ENCODE measurements at places on chromosomes 3 and 15. TPM values are rescaled to one million over a fixed set of nuclear protein-coding genes. Genes with fewer than 3 reads are reported as not detected.

The CYP1A1 gene
- 7.0 TPM for total RNA-seq

- H3K4me3 ChIP-seq: no peak overlapping the region
- no peak for DNase-seq
- H3K4me1 ChIP-seq: no peaks in the 10 kb centered on the region
- no peaks in the 10 kb centered on the region for H3K36me3 ChIP-seq
- peaks cover 2% of the 10 kb centered on the region for H3K27me3 ChIP-seq
Measured at GRCh38 chr3:73179601-73180000, 118.1 kb downstream of the EBLN2 start.

- no peak for DNase-seq
- H3K27ac ChIP-seq: no peak overlapping the region
- peaks cover 19% of the 10 kb centered on the region for H3K4me1 ChIP-seq
- no peak overlapping the region for H3K4me3 ChIP-seq
Measured at GRCh38 chr15:89823836-89824606, 9.4 kb upstream of the ANPEP start.

GRCh38 chr3:30649572-30650318 lies 43.3 kb downstream of the TGFBR2 start:
- no peak for DNase-seq
- no peak overlapping the region for H3K4me3 ChIP-seq
- H3K4me1 ChIP-seq: peaks cover 41% of the 10 kb centered on the region
- H3K27ac ChIP-seq: peak overlapping the region; percentile 61

The SH2D7 gene
- not detected for total RNA-seq

GRCh38 chr3:43998370-43998835 lies 243.3 kb upstream of the TOPAZ1 start:
- H3K27ac ChIP-seq: no peak overlapping the region
- DNase-seq: peak; percentile 31
- peaks cover 32% of the 10 kb centered on the region for H3K4me1 ChIP-seq

DNA sequence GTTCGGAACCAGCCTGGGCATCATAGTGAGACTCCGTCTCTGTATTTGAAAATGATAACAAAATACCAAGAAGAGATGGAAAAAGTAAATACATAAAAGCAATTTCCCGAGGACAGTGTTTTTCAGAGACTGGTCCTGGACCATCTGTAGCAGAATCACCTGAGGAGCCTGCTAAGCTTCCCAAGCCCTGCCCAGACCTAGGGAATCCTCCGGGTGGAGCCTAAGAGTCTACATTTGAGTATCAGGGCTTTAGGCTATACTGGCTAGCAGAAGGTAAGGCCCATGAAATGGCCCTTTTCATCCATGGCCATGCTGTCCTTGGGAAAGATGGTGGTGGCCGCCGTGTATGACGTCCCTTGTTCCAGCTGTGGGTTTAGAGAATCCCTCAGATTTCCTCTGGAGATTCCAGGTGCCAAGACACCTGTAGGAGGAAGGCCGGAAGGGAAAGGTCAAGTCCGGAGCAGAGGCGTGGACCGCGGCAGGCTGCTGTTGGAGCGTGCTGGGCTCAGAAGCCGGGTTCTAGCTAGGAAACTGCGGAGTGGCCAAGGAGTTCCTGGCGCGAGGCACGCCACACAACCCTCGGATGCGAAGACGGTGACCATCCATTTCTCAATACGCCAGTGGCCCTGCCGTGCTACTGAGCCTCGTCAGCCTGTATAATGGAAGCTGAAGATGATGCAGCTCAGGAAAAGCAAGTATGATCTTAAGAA lies 50.9 kb downstream of the TMEM44 start:
- H3K4me1 ChIP-seq: peaks cover 11% of the 10 kb centered on the region
- H3K4me3 ChIP-seq: peak overlapping the region; percentile 65
- peaks cover 9% of the 10 kb centered on the region for H3K27me3 ChIP-seq
- no peak for DNase-seq
- peaks cover 12% of the 10 kb centered on the region for H3K36me3 ChIP-seq
- H3K27ac ChIP-seq: no peak overlapping the region

DNA sequence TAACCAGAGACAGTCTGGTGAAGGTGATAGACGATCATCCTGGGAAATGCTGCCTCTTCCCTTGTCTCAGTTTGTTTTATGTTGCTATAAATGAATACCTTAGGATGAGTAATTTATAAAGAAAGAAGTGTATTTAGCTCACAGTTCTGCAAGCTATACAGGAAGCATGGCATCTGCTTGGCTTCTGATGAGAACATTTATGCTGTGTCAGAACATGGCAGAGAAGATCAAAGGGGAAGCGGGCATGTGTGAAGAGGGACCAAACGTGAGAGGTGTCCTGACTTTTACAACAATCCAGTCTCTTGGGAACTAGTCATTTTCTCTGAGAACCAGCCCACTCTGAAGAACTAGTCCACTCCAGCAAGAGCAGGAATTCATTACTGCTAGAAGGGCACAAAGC lies 9.6 kb downstream of the CMC1 start:
- H3K4me1 ChIP-seq: peaks cover 5% of the 10 kb centered on the region
- H3K27me3 ChIP-seq: no peaks in the 10 kb centered on the region

GRCh38 chr3:38039899-38040261 lies 872 bp downstream of the DLEC1 start:
- H3K36me3 ChIP-seq: peaks cover 4% of the 10 kb centered on the region
- peak overlapping the region; percentile 55 for H3K27ac ChIP-seq

DNA sequence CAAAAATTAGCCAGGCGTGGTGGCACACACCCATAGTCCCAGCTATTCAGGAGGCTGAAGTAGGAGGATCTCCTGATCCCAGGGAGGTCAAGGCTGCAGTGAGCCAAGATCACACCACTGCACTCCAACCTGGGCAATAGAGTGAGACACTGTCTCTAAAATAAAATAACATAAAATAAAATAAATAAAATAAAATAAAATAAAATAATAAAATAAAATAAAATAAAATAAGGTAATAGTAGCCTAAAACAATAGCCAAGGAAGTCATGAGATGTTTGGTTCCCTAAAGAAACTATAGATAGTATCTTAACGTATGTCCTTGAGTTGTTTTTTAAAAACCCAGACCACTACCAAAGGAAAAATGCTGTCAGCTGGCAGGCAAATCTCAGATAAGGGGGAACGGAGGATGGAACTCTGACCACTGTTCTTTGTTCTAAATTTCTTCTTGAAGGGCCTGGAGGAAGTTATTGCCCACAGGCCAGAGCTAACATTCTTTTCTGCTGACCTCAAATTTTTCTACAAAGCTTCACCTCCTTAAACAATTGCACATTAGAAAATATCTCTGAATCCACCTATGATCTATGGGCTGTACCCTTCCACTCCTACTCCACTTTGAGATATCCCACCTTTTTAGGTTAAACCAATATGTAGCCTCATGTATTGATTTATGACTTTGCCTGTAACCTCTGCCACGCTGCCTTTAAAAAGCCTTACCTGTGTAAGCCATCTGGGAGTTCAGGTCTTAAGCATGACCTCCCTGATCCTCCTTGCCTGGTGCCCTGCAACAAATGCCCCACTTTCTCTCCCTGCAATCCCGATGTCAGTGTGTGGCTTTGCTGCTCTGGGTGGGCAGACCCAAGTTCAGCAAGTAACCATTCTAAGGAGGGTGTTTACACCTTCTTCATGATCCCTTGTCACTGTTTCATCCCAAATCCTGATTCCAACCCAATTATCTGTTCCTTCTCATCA lies 126.2 kb upstream of the BHLHE40 start:
- peaks cover 3% of the 10 kb centered on the region for H3K27me3 ChIP-seq
- DNase-seq: no peak
- peak overlapping the region; percentile 74 for H3K27ac ChIP-seq
- H3K4me1 ChIP-seq: peaks cover 16% of the 10 kb centered on the region
- no peaks in the 10 kb centered on the region for H3K36me3 ChIP-seq

- peaks cover 10% of the 10 kb centered on the region for H3K4me1 ChIP-seq
- H3K27me3 ChIP-seq: no peaks in the 10 kb centered on the region
- H3K36me3 ChIP-seq: no peaks in the 10 kb centered on the region
- no peak for DNase-seq
- H3K4me3 ChIP-seq: no peak overlapping the region
Measured at GRCh38 chr3:184045995-184046394, 6.9 kb upstream of the HTR3C start.

GRCh38 chr3:98765721-98766120 lies 2.6 kb downstream of the ST3GAL6 start:
- no peak for DNase-seq
- H3K27ac ChIP-seq: peak overlapping the region; percentile 80
- no peaks in the 10 kb centered on the region for H3K27me3 ChIP-seq
- peaks cover 40% of the 10 kb centered on the region for H3K4me1 ChIP-seq

GRCh38 chr3:24023197-24023596 lies 78.1 kb downstream of the NR1D2 start:
- H3K4me3 ChIP-seq: no peak overlapping the region
- no peak overlapping the region for H3K27ac ChIP-seq
- no peaks in the 10 kb centered on the region for H3K4me1 ChIP-seq
- no peaks in the 10 kb centered on the region for H3K27me3 ChIP-seq

DNA sequence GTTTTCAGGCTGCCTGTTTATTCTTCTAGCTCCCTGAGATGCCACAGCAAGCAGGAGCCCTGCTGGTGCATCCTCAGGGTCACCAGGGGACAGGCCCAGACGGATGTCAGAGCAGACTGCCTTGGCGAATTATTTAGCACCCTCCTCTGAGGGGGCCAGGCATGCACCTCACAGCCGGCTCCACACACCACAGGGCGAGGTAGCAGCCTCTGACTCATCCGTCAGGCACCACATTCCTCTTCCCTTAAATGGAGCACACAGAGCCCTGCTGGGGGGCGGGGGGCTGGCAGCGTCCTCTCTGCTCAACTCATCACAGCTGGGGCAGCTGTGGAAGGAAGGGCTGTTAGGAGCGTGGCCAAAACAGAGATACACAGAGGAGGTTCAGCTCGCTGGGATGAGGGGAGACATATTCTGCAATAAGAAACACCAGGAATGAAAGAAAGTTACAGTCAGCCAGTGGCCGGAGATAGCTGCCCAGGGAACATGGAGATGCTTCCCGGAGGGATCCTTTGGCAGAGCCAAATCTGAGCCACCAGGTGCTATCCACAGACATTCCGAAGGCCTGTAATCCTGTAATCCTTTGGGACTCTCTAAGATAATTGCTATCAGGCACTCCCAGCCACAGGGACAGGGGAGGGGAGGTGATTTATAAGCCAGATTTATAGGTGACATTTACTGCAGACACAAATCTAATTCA lies 13.9 kb upstream of the PRICKLE2 start:
- H3K4me3 ChIP-seq: no peak overlapping the region
- no peak for DNase-seq
- no peak overlapping the region for H3K27ac ChIP-seq
- H3K27me3 ChIP-seq: peaks cover 9% of the 10 kb centered on the region

GRCh38 chr3:73018790-73019441 lies 22.3 kb downstream of the PPP4R2 start:
- H3K4me1 ChIP-seq: peaks cover 4% of the 10 kb centered on the region
- no peak overlapping the region for H3K27ac ChIP-seq
- no peaks in the 10 kb centered on the region for H3K27me3 ChIP-seq
- no peaks in the 10 kb centered on the region for H3K36me3 ChIP-seq
- H3K4me3 ChIP-seq: no peak overlapping the region
- no peak for DNase-seq

DNA sequence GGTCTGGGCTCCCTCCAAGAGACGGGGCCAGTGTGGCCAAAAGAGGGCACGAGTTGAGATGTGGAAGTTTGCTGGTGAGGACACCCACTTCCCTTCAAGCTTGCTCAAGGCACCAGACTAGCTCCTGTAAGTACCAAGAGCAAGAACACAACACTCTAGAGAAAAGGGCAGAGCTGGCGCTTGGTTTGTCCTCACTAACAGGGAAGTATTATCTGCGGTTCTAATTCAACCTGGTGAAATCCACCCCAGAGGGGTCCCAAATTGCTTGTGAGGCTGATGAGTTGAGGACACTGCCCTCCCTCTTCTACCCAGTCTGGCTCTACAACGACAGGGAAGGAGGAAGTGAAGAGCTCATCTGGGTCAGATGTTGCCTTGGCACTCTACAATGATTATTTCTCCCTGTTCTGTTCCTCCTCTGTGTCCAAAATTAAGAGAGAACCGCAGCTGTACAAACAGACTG lies 16.9 kb upstream of the FSIP1 start:
- peaks cover 5% of the 10 kb centered on the region for H3K4me1 ChIP-seq
- no peak for DNase-seq
- no peak overlapping the region for H3K4me3 ChIP-seq

- no peak overlapping the region for H3K4me3 ChIP-seq
- H3K27ac ChIP-seq: no peak overlapping the region
- H3K27me3 ChIP-seq: peaks cover 12% of the 10 kb centered on the region
- no peak for DNase-seq
- peaks cover 6% of the 10 kb centered on the region for H3K36me3 ChIP-seq
Measured at GRCh38 chr3:126537730-126538281, 13.9 kb downstream of the CHST13 start.

The KBTBD13 gene
- not detected for total RNA-seq

- no peaks in the 10 kb centered on the region for H3K4me1 ChIP-seq
- H3K27ac ChIP-seq: no peak overlapping the region
- DNase-seq: no peak
- H3K27me3 ChIP-seq: no peaks in the 10 kb centered on the region
- H3K4me3 ChIP-seq: no peak overlapping the region
- H3K36me3 ChIP-seq: no peaks in the 10 kb centered on the region
Measured at GRCh38 chr3:53939086-53939582, 47.5 kb upstream of the SELENOK start.

GRCh38 chr3:70085613-70086012 lies 86.1 kb downstream of the SAMMSON start:
- H3K27me3 ChIP-seq: no peaks in the 10 kb centered on the region
- H3K4me3 ChIP-seq: no peak overlapping the region
- no peak overlapping the region for H3K27ac ChIP-seq
- peaks cover 3% of the 10 kb centered on the region for H3K4me1 ChIP-seq

The ATP13A5 gene
- 0.23 TPM for total RNA-seq

GRCh38 chr15:34158355-34158754 lies 51.5 kb downstream of the KATNBL1 start:
- H3K36me3 ChIP-seq: peaks cover 83% of the 10 kb centered on the region
- peaks cover 5% of the 10 kb centered on the region for H3K27me3 ChIP-seq
- no peaks in the 10 kb centered on the region for H3K4me1 ChIP-seq
- H3K4me3 ChIP-seq: no peak overlapping the region

DNA sequence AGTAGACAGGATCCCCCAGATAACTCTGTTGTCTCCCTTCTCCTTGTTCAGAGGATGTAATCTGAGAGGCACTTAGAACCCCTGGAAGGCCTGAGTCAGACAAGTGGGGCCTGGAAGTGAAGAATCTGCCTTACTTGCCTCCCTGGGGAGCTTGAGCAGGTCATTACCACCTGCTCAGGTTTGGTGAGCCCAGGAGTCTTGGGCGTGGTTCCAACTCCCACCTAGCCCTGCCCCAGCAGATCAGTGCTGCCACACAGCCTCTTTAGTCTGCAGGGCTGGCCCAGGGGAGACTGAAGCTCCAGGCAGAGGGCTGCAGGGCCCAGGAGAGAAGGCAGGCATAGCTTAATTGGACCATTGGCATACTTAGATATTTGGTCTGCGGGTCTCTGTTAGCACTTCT lies 230.0 kb downstream of the ERC2 start:
- H3K4me1 ChIP-seq: no peaks in the 10 kb centered on the region
- H3K27me3 ChIP-seq: no peaks in the 10 kb centered on the region
- H3K36me3 ChIP-seq: no peaks in the 10 kb centered on the region
- no peak overlapping the region for H3K27ac ChIP-seq

The GOLGA8K gene
- 0.31 TPM for total RNA-seq

The MESP2 gene
- total RNA-seq: 0.33 TPM

DNA sequence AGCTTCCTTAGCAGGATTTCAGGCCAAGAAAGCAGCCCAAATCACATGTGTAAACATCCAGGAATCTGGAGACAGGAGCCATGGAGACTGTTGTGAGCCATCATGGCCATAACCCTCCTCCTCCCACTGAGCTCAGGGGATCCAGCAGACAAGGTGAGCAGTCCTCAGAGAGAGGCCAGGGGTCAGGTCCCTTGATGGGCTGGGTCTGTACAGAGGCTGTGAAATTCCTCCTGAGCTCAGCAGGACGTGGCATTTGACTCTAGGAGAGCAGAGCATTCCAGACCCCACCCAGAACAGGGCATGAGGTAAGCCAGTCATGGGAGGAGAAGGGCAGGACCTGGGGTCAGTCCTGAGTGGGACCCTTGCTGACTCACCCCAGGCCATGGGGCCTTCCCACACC lies 67.0 kb upstream of the ACAN start:
- DNase-seq: no peak
- H3K4me3 ChIP-seq: no peak overlapping the region
- no peak overlapping the region for H3K27ac ChIP-seq
